ENCODE measurements at places on chromosomes 7 and 10.
A peak's percentile ranks its signal among the peaks of the same experiment; 100 is the strongest.

DNA sequence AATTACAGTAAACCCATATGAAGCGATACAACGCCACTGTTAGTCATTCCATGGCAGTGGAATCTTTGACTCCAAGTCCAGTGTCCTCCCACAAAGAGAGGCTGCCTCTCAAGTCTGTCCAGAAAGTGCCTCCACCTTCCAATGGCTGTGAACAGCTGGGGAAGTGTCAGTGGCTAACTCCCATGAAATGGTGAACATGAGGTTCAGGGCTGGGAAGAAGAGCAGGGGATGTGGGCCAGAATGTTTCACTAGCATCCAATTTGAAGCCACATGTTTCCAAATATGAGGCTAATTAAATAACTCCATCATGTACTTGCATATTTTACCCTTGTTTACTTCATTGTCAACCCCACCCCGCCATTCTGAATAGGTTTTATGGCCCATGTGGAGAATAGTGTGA, 53.1 kb upstream of the CHST15 start:
- no peak for DNase-seq

DNA sequence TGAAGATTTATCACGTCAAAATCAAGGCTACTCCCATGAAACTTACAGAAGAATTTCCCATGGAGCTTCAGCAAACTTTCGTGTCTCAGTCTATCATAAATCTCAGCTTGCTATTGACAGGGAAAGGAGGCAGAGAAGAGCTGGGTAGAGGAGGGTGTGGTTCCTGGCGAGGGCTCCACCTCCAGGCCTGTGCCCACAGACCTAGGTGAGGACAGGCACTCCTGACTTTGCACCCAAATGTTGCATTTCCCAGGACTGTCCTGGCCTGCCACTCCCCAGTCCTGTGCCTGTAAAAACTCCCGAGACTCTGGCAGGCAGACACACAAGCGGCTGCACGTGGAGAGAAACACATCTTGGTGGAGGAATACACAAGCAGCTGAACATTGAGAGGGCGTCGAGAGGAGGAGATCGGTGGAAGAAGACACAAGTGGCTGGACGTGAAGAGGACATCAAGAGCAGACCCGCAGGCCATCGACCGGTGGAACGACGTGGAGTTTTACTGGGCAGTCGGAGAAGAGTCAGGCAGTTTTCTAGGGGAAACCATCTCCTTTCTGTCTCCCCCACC, 145.1 kb downstream of the CTNNA3 start:
- no peak for DNase-seq

DNA sequence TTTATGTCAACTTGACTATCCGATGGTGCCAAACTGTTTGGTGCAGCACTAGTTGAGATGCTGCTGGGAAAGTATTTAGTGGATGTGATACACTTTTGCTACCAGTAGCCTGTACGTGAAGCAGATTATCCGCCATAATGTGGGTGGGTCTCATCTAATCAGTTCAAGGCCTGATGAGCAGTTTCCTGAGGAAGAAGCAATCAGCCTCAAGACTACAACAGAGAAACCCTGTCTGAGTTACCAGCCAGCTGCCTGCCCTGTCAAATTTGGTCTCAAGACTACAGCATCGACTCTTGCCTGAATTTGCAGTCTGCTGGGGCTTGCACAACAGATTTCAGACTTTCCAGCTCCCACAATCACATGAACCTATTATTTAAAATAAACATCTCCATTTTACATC, 10.9 kb upstream of the RBP3 start:
- DNase-seq, result no peak

DNA sequence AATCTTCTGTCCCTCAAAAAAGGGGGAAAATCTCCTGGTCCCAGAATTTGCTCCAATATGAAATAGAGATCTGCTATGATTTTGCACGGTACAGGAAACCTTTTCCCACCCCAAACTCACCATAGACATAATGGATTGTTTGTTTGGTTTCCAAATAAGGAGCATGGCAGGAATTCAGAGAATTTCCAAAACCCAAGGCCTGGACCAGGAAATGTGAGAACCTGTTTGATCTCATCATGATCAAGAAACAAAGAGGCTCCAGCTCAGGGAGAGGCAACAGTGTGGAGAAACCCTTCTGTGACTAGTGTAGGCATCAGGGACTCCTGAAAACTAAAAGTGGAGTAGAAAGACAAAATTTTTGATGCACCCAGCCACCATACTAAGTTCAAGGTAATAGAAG, 1548.1 kb upstream of the LRRTM3 start:
- no peak for DNase-seq

DNA sequence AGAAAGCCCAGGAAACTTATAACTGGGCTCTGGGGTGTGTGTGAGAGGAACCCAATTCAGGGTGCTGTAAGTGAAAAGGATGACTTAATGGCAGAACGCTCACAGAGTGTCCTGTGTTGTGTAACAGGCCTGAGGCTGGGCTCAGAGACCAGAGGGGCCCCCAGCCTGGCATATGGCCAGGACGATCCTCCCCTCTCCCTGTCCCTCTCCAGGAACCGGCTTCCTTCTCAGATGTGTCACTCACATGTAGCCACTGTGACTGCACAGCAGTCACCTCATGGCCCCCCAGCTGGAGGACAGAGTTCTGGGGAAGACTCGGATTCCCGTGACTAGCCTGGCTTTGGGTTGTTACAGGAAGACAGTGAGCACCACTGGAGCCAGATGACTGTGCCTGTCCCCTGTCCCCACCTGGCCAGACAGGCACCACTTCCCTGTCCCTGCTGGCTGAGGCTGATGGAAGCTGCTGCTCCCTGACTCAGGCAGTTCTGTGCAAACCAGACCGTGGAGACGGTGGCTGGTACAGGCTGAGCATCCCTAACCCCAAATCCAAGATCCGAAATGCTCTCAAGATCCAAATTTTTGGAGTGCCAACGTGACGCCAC, 220.5 kb downstream of the MLLT10 start:
- no peak for DNase-seq

- DNase-seq, result no peak
Measured at GRCh38 chr7:34900891-34901513, 136.3 kb downstream of the DPY19L1 start.

DNA sequence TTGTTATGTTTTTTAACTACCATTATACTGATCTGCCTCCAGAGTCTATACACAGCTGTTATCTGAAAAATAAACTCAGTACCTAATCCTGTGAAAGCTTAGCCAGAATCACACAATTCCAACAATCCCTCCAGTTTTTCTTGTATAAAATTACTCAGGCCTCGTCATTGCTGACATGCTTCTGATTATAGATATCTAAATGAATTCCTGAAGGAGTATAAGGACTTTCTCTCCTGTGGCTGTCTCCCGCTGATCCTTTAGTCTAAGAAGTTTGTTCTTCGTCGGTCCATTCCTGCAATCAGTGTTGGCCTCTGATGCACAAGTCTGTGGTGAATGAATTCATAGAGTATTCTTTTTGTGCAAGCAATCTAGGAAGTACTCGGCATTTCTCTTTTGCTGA, 288.9 kb upstream of the SEMA3C start:
- DNase-seq, result no peak

DNA sequence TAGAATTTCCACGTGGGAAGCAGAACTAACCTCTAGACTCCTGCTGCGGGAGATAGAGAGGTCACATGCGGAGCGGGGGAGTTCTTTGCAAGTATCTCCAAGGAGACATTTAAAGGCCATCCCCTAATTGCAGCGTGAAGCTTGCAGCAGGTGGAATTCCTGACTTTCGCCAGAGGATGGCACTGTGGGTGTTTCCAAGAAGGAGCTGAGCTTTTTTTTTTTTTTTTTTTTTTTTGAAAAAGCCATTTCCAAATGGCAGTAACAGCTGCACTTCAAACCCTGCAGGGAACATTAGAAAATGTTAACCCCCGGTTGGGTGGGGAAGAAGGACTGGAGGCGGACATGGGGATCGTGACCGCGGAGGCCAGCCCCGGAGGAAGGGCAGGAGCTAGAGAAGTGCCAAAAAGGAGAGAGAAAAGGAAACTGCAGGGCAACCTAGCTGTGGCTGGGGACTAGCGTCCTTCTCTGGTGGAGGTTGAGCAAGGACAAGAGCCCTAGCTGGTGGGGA, 487.7 kb downstream of the TYW1 start:
- DNase-seq, result peak; percentile 8

DNA sequence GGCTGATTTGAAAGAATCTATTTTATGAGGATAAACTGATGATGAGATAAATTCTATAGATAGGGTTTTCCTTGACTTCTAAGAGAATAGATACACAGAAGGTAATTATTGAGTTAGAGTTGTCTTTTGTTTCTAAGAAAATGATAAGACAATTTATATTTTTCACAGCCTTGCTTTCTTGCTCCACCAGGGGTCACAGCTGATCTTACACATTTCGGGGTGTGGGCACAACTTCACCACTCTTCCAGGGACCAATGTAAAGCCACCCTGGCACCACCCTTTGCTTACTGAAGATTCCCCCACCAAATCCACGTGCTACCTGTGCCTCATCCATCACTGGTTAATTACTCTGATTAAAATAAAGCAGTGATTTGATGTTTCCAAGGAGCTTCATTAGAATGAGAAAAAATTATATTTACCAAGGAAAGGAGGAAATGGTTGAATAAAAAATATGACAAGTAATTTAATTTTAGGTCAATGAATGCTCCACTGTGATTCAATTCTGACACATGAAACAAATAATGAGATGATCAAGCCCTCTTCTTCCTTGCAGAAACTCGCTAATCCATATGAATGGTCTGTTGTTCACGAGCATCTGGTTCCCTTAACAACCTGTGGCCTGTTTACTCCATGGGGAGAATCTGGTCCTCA, 177.3 kb upstream of the TNS3 start:
- DNase-seq, result no peak

DNA sequence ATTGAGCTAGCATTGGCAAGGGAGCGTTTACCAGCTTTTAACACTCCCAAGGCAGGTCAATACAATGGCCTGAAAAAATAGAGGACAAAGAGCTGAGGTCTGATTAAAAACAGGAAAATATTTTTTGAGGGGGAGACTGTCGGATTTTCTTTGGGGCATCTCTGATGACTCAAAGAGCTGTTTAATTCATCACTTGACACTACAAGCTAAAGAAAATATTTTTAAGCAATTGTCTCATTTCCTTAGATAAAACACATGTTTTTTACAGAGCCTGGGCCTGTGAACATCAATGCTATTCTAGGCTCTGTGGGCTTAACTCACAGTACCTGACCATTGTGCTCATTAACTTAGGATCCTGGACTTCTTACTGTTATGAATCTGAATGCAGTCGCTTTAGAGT, 100.8 kb downstream of the NRP1 start:
- no peak for DNase-seq

DNA sequence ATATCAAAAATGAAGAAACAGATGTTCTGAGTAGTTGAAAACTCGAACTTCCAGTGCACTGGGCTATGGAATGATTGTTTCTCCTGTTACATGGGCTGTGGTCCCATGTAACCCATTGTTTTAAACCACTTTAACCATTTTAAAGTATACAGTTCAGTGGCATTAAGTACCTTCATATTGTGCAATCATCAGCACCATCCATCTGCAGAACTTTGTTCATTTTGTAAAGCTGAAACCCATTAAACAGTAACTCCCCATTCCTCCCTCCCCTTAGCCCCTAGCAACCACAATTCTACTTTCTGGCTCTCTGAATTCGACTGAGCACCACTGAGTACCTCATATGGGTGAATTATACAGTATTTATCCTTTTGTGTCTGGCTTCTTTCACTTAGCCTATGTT, 217.4 kb downstream of the LRMDA start:
- DNase-seq, result no peak

DNA sequence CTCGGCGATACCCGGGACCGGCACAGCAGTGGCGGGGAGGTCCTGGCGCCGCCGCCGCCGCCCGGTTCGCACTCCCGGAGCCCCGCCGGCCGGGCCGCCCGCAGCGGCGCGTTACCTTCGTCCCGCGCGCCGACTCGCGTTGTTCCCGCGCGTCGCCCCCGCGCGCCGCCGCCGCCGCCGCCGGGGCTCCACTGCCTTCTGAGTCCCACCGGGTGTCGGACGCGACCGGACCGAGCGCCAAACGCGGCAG, at the start of gene EZH2:
TSS of gene EZH2 (minus strand) at position 243 of the 250 bp plus-strand sequence. CDS start 36,993 bp downstream, outside the sequence.
- no peak for DNase-seq

- DNase-seq, result no peak
Measured at GRCh38 chr7:7966141-7966734, 2.4 kb upstream of the GLCCI1 start.

Measured in AG09319 (cell line).